Stimulated activated CD8-positive, alpha-beta memory T cell treated with anti-CD3 and anti-CD28 coated beads, Interleukin-7, amount 100 ng/mL, for 1 hour (primary cell): ENCODE measurements at places on chromosomes 2 and 18.

DNA sequence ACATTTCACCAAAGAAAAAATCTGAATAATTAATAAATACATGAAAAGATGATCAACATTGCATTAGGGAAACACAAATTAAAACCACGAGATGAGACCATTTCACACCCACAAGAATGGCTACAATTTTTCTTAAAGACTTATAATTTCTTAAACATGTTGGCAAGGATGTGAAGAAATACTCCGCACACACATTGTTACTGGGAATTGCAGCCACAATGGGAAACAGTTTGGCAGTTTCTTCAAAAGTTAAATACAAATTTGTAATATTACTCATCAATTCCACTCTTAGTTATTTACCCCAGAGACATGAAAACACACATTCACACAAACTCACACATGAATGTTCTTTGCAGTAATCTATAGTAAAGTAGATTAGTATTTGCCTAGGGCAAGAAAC is 363.3 kb upstream of the SMIM21 start:
- DNase-seq: no peak

DNA sequence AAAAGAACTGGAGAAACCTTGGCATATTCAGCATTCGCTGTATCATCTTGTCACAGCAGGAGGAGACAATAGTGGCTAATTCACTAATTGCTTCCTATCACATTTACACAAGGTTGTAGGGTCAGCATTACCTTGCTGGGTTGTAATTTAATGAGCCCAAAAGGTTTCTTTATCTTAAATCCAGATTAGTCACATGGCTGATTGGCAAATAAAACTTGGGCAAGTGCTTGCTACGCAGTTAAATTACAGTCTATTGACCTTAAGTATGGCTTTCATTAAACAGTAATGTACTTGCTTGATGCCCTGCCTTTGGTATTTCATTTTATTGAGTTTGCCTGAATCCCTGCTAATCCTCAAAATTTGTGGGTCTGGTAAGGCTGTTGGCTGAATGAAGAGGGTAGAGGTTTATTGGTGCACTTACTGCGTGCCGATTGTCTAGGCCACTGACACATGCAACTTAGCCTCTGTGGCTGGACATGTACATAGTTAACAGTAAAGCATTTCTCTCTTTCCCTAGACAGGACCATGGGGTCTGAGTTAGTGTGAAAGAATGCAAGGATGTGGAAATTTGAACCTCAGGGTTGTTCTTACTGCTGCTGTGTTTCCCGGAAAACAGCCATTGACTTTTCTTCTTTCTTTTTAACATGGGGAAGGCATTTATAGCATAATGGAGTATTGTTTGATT is 34.3 kb downstream of the FMNL2 start:
- no peak for DNase-seq

DNA sequence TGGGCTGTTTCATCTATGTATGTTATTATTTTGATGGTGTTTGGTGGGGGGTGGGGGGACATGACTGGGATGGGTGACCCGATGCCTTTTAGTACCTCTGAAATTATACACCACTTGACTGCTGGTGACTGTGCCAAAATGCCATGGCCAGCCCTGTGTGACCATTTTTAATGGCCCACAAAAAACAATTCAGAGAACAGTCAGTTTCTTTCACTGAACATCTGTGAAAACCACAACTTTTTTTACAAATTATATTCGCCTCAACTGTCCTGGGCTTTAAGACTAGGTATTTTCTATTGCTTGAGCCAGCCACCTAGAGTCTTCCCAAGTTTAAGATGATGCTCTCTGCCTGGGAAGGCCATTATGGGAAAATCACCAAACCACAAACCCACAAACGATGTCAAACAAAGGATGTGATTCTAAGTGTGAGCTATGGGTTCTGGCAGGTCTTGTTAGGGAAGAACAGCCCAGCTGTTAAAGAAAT is 33.9 kb downstream of the FN1 start:
- no peak for DNase-seq

DNA sequence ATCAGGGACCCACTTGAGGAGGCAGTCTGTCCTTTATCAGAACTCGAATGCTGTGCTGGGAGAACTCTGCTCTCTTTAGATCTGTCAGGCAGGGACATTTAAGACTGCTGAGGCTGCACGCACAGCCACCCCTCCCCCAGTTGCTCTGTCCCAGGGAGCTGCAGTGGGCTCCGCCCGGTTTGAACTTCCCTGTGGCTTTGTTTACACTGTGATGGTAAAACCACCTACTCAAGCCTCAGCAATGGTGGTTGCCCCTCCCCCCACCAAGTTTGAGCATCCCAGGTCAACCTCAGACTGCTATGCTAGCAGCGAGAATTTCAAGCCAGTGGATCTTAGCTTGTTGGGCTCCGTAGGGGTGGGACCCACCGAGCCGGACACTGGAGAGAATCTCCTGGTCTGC is 11.8 kb upstream of the LHCGR start:
- no peak for DNase-seq

DNA sequence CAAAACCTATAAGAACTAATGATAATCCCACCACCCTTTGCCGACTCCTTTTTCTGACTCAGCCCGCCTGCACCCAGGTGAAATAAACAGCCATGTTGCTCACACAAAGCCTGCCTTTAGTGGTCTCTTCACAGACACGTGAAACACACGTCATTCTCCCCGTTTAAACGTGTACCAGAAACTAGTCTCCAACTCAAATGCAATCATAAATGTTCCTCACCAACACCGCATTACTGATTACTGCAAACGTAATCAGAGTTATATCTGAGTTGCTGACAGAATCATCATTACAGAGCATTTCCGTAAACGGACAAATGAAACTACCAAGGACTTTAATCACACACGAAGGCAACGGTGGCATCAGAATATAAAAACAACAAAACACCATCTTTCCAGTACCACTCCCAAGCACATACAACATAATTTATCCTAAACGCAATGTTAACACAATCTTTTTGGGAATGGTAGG is 1.9 kb downstream of the CLK1 start:
- no peak for DNase-seq

DNA sequence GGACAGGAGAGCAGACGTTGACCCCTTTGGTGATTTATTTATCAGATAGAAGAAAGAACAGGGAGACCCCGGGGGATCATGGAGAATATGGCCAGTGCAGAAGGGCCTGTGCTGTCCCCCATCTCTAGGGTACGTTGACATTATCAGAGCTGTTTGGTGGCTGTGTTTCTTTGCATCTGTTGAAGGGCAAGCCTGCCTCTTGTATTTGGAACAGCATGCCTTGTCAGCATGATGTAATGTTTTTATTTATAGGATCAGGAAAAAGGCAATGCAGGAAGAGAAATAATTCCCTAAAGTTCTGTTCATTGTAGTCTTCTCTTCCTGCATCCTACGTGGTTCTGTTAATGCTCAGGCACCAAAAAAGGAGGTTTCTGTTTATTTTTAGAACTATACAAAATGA is 49.8 kb upstream of the CABYR start:
- DNase-seq: no peak

GRCh38 chr2:161415034-161415986 is 787 bp upstream of the TBR1 start:
- no peak for DNase-seq

DNA sequence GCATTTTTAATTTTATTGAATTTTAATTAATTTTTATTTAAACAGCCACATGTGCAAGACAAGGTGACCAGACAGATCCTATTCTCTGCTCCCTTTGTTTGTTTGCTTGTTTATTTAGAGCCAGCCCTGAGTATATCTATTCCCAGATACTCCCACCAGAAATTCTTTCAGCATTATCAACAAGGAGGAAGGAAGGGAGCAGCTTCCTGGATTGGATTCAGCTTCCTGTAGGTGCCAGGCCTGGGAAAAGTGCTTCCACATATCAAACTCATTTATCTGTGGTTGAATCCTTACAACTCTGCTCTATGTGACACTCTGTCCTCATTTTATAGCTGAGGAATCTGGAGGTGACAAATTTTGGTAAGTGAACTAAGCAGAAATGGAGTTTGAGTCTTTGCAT is 60.5 kb upstream of the KLF7 start:
- no peak for DNase-seq

GRCh38 chr18:58793361-58793760 is 71.3 kb upstream of the ZNF532 start:
- no peak for DNase-seq

- no peak for DNase-seq
Observed at GRCh38 chr2:86027196-86027921, 78.3 kb downstream of the POLR1A start.

- DNase-seq: no peak
Observed at GRCh38 chr2:211744379-211744778, 794.2 kb downstream of the ERBB4 start.

DNA sequence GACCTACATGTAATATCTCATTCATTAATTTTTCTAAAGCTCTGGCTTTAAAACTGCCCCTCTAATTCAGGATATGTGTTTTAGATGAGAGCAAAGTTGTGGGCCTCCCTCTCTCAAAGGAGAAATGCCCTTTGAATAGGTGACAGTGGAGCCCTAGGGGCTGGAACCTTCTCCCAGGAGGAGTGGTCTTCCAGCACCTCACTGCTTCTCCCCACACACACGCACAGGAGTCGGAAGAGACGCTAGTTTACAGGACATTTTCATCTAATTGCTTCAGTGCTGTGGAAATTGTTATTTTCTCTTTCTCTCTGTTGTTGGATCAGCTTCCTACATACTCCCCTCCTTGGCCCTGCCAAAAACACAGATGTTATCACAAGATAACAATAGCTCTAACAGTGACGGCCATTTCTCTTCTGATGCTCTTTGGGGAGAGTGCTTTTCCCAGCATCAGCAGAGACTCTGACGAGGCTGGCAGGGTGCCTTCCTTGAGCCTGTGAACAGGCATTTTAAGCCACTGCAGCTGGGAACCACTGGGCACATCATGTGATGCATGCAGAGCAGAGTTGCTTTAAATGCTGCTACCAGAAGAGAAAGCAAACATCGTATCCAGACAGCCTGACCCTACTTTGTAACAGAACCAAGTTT is 209.4 kb upstream of the SP5 start:
- no peak for DNase-seq

DNA sequence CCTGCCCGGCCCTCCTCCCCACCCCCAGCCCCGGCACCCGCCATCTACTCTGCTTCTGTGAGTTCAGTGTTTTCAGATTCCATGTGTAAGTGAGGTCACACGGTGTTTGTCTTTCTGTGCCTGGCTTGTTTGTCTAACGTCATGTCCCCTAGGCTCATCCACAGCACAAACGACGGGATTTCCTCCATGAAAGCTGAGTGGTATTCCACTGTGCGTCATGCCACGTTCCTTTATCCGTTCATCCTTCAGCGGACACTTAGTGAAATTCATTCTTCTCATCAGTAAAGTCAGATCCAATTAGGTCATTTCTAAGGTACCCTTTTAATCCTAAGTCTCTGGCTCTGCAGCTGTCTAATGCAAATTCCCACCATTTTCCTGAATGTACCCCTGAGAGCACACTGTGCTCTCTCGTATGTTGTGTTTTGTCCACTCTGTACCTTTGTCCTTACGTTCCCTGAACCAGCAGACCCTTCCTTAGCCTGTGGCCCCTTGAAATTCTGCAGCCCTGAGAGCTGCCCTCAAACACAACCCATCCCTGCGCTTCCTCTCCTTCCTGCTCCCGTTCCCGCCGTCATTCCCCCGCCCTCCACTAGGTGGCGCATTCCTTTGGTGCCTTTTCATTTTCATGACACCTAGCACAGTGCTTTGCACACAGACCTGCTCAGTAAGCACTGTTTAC is 44.1 kb downstream of the TRAPPC12 start:
- DNase-seq: peak; percentile 42

GRCh38 chr2:62718225-62718822 is 12.8 kb downstream of the EHBP1 start:
- no peak for DNase-seq

- DNase-seq: no peak
Observed at GRCh38 chr18:11261486-11261885, 112.1 kb upstream of the PIEZO2 start.

GRCh38 chr2:19357402-19358241 is 801 bp downstream of the OSR1 start:
- no peak for DNase-seq

DNA sequence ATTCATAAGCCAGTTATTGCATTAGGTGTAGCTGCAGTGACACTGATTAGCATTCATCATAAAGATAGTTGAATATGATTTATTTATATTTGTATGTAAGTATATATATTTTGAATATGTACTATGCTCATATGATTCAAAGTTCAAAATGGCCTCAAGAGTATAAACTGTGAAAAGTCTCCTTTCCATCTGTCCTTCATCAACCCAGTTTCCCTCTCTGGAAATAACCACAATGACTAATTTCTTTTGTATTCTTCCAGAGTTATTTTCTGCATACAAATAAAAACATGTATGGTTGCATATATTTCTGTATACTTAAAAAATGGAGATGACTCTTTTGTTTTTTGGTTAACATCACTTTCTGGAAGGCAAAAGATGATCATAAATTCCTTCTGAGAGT is 95.2 kb downstream of the CAMKMT start:
- no peak for DNase-seq

DNA sequence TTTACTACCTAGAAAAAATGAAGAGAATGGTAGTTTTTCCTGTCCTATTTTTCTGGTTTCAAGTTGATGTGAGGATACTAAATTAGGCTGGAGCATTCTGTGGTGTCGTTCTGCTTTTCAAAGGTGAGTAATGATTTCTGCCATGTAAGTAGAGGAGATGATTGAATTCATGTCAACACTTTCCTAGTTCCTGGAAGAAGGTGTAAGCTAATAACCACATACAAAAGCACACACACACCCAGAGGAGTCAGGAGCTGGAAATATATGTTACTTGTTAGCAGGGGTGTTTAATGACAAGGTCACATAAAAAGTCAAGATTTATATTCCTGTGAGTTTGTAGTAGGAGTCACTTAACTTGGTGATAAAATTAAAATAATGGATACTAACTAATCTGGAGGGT is 172.1 kb downstream of the TMX3 start:
- no peak for DNase-seq

- DNase-seq: peak; percentile 70
Observed at GRCh38 chr2:201257956-201258665, 2.2 kb upstream of the CASP8 start.

- no peak for DNase-seq
Observed at GRCh38 chr2:8614646-8615045, 67.2 kb upstream of the ID2 start.

GRCh38 chr2:47945046-47945781 is 38.9 kb upstream of the FBXO11 start:
- DNase-seq: no peak

DNA sequence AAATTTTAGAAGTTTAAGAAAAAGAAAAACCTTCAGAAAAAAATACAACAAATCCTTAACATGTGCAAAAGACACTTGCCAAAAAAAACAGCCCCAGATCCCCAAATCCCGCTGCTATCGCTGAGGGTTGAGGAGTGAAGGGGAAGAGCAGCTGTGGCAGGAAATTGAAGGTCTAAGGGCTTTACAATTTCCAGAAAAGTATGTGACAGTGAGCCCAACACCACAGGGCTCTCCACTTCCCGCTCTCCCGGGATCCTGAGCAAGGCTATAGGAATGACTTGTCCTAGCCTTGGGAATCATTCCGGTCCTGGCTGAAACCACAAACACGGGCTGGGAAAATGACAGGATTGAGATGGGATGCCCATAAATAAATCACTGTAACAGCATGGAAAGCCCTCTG is 191.4 kb downstream of the TMEM163 start:
- no peak for DNase-seq

- DNase-seq: no peak
Observed at GRCh38 chr2:107585851-107586250, 240.8 kb upstream of the RGPD4 start.
